Upper lobe of right lung (tissue), 1 donor: ENCODE measurements at places on chromosomes 6 and 20.
A peak's percentile ranks its signal among the peaks of the same experiment; 100 is the strongest.

DNA sequence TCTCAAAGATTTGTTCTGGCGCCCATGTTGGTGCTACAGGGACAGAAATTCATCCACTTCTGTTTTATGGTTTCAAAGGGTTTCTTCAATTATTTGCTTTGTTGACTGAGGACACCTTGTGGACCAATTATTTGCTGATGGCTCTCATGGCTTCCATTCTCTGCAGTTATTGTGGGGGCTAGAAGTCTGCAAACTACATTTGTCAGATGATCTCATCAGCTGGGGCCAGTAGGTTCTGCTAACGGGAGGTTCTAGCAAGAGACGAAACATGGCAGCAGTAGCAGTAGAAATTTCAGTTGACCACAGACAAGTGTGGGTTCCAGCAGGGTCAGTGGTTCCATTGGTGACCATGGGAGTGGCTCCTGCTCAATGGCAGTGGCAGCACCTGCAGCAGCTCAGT is 72.8 kb upstream of the BLCAP start:
- no peak for DNase-seq

GRCh38 chr20:54148947-54149764 is 24.6 kb downstream of the CYP24A1 start:
- no peak for DNase-seq

DNA sequence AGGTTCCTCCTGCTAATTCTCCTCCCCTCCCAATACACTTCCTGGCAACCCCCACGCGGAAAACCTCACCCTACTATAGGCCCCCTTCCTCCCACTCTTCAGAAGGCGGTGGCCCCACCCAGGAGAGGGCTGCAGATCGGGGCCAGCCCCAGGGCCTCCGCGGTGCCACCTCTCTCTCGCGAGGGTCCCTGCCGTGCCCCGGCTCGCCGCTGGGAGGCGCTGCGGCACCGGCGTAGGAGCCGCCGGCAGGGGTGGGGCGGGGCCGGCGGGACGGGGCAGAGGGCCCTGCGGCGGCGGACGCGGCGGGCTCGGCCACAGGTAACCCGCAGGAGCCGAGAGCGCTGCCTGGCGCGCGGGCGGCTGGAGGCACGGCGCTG is at the start of gene ANKRD6:
Gene ANKRD6, plus strand, starts transcription at position 278 of the 377 bp plus-strand sequence. CDS start 133,825 bp downstream, outside the sequence.
- peak; percentile 91 for DNase-seq

DNA sequence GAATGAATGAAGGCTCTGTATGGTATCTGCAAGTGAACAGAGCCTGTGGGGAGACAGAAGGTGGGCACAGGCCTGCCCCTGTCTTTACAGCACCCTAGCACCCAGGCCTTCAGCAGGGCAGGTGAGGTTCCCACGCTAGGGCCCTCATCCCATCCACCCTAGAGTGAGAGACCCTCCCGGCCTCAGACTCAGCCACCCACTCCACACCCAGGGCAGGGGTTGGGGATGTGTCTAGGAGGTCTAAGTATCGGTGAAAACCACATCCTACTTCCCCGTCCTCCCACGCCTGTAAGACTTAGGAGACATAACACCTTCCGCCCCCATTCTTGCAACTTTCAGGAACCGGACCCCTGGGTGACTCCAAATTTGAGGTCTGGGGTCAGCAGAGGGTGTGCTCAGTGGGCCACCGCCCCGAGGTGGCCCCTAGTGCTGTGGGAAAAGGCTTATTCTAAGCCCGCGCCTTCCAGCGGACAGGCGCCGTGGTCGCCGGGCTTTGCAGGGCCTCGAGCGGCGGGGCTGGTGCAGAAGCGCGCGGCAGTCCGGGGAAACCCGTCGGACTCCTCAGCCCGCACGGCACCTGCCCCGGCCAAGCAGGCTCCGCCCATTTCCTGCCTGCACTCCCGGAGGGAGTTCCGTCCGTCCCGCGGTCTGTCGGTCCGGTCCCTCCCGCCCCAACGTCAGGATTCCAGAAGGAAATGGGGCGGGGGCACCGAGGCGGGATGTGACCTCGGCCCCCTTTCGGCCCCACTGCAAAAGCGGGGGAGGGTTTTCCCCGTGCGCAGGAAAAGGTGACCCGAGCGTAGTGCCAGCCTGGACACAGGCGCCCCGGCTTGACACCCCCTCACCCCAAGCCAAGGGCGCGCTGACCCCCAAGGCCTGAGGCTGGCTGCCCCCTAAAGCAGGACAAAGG is 868 bp downstream of the SAMD10 start:
- peak; percentile 93 for DNase-seq

GRCh38 chr20:63831993-63832686 is 1.1 kb upstream of the ZBTB46 start:
- peak; percentile 76 for DNase-seq

DNA sequence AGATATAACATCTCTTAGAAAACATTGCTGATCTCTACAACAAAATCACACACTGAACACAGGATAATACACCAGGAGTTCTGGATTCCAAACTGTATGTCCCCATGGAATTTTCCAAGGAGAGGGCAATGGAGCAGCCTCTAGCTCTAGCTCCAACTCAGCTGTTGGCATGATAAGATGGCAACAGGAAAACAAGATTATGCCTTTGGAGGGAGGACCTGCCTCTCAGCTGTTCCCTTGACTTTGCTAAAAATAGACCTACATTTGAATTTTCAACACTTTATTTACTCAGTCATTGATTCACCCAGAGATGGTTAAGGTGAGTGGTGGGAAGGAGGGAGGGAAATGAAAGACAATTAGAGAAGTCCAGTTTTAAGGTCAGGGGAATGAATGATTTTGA is 246.7 kb downstream of the ALDH8A1 start:
- no peak for DNase-seq

GRCh38 chr6:166005401-166005943 is 162.2 kb downstream of the TBXT start:
- no peak for DNase-seq

- DNase-seq: no peak
Observed at GRCh38 chr6:36793296-36793912, 45.8 kb downstream of the CPNE5 start.

DNA sequence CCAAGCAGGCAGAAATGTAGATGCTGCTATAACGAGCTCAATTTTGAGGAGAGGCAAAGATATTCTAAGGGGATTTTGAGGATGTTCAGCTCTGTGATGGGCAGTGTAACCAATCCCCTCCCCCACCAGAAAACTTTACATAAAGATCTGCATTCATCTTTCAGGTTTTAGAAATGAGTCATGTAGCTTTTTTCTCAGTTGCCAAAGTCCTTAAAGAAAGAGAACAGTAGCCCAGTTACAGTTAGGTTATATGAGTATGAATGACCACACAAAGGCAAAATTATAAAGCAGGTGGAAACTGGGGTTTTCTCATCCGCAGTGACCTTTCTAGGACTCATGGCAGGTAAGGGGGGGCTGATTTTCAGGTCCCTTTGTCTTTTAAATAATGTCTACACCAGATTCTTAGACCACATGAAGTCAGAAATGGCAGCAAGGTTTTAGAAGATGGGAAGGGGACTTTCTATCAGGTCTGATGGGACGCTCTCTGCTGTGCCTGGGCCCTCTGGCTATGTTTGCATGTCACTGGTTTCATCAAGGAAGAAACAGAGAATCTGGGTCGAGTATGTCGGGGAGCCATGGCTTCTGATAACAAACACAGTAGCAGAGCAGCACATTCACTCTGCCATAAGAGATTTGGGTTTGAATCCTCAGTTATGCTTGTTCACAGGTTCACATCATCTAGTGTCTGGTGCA is 94.7 kb downstream of the CLIC5 start:
- no peak for DNase-seq

DNA sequence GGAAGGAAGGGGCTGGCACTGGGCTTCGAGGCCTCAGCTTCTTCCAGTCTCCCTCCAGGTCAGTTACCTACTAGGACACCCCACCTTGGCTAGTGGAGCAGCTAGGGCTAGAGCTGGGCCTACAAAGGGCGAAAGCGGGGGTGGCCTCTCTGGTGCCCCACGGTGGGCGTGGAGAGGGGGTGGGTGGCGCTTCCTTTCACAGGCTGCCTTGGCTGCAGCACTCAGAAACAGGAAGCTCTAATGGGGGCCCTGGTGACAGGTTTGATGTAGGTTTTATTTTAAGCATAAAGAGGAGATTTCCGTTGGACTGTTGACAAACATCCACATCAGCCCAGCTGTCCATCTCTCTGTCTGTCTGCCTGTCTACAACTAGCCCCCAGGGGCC is 13.4 kb downstream of the FAM110A start:
- DNase-seq: peak; percentile 72

- no peak for DNase-seq
Observed at GRCh38 chr20:56793916-56794315, 164.8 kb downstream of the TFAP2C start.

DNA sequence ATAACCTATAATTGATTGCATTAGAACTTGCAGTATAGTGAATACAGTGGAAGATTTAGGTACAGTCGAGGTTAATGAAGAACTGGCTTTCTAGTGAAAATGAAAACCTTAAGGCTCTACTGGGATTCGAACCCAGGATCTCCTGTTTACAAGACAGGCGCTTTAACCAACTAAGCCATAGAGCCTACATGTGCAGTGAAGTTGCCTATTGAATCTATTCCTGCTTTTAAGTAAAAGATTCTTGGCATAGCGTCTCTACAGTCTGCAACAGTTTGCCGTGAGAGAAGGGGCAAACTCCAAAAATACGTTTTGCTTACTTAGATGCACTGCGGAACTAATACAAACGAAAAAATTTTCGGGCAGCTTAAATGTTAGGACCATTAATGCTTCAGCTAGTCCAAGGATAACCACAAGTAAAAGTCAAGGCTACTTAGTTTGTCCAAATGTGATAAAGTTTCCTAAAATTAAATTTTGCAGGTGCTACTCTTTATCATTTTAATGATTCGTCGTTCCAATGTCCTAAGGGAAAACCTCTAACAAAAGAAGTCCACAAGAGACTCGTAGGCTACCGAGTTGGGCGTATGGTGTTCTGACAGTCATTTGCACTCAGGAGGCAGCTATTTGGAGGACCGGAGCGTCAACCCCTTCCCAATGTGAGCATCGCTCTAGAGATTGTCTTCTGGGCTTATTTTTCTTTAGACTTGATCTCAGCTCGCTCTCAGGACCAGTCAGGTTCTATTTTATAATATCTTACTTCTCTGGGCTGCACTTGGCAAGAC is 31.3 kb upstream of the ZSCAN23 start:
- no peak for DNase-seq

DNA sequence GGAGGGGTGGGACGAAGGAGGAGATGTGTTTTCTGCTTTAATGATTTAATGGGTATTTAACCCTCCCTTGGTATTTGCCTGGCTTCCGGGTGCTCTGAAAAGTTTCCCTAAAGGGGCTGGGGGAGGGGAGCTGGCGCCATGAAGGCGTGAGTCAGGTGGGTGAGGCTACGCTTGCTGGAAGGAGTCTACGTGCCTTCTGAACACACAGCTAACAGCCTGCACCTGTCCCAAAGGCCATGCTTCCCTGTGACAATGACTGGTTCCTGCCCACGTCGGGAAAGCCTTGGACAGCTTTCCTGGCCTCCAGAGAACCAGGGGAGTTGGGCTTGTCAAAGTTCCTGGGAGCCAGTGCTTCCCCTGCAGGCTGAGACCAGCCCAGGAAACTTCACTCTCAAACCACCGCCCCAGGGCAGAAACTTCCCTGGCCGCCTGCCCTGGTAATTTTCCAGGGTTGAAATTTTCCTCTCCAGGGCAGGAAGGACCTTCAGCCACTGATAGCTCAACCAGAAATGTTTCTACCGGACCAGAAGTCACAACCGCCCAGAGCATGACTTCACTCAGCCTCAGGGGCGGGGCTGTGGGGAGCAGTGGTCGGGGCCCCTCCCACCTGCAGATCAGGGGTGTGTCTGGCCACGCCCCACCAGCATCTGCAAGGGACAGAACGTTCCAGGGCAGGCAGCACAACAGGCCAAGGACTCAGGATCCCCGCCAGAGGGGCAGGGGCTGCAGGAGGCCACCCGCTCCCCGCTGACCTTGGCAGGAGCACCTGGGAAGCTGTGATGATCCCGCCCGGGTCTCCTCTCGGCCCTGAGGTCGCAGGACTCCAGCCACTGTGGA is 18.6 kb upstream of the SLCO4A1 start:
- peak; percentile 98 for DNase-seq

GRCh38 chr6:56961151-56961550 is 6.2 kb downstream of the BEND6 start:
- DNase-seq: no peak

- no peak for DNase-seq
Observed at GRCh38 chr6:168349718-168350210, 30.2 kb upstream of the DACT2 start.

DNA sequence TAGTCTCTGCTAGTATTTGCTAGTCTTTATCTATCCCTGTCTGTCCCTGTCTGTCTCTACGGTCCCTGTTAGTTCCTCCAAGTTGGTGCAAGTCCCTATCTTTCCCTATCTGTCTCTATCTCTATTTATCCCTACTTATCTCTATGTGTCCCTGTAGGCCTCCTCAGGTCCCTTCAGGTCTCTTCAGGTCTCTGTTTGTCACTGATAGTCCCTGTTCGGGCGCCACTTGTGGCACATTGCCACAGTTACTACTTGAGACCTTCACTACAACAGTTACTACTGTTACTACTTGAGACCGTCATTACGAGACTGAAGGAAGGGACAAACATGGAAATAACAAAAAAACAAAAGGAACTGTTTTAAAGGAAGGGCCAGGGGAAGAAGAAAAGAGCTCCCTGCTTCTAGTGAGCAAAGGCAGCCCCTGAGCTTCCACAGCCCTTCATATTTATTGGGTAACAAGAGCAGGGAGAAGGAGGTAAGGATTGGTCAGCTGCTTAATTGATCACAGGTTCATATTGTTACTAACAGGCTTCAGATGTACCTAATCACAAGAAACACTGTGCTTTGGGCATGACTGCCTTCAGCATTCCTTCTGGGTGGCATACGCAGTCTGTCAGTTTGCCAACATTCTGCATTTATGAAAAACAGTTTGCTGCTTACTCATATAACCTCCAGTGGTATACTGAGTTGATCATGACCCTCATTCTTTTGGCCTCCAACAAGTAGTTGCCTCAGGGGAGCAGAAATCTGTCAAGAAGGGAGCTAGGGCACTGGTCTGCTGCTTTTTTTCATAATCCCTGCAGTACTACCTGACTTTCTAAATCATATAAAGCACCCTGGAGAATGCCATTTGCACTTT is 8.4 kb downstream of the EPB41L2 start:
- no peak for DNase-seq

DNA sequence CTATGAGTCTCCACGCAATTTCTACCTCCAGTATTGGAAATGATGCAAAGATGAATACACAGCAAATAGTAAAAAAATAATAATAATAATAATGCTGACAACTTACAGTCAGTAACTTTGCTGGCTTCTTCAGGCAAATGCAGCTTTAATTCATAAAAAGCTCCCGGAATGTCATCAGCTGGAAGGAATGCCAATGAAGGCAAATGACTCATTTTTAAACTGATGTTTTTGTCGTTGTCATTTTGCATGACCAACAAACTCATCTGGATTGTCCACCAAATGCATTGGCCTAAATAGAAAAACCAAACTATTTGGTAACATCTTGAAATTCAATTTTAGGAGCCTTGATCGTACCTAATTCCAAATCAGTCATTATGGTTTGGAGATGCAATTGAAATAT is 217.1 kb downstream of the ALDH8A1 start:
- DNase-seq: no peak

DNA sequence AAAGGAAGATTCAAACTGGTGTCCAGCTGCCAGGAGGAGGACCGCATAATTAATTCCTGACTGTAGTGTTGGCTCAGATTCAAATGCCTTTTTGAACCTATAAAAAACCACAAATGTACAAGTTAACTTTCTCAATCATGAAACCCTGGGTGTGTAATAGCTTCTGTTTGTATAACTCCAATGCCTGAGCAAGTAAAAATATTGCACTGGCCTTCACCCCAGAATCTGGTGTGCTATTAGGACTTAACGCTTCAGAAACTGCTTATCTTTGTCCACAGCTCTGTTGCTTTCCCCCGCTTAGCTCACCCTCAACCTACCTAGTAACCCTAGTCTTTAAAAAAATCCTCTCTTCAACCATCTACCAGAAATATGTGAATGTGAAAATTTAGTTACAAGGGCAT is 119.1 kb upstream of the MAP7 start:
- DNase-seq: no peak

- no peak for DNase-seq
Observed at GRCh38 chr6:159606786-159607185, 86.3 kb downstream of the SOD2 start.
